ENCODE measurements at places on chromosomes 3 and 15.

GRCh38 chr3:10421996-10422395 is 83.4 kb downstream of the ATP2B2 start:
- DNase-seq, result no peak

GRCh38 chr3:10709110-10709781 is 106.8 kb upstream of the SLC6A11 start:
- DNase-seq, result no peak

- DNase-seq, result no peak
Observed at GRCh38 chr15:100794008-100794407, 85.6 kb upstream of the ALDH1A3 start.

DNA sequence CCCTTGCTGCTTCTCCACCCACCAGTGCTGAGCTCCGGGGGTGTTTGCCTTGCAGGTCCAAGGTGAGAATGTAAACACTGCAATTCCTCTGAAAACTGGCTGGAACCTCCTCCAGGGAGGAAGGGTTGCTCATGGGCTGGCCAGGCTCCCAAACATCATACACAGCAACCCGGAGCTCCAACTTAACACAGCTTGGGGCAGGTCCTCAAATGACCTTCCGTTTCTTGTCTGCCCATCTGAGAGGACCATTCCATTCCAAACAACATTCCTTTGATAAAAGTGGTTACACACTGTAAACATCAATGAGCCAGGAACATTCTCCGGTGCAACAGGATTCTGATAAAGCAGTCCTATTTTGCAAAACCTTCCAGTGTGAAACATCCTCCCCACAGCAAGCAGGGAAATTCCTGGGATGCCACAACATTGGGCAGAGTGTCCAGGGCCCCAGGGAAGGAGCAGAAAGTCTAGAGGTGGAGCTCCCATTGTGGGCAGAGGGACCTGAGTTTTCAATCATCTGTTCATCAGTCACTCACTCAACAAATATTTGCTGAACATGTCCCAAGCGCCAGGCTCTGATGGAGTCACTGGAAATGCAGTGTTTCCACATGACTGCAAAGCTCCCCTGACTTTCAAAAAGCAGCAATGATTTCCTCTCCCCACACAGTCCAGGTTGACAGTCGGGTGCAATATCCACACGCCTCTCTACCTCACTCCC is 7.3 kb upstream of the HEG1 start:
- DNase-seq, result no peak
